Renal pelvis (tissue), 12 donors: ENCODE measurements at places on chromosomes 4 and X.

DNA sequence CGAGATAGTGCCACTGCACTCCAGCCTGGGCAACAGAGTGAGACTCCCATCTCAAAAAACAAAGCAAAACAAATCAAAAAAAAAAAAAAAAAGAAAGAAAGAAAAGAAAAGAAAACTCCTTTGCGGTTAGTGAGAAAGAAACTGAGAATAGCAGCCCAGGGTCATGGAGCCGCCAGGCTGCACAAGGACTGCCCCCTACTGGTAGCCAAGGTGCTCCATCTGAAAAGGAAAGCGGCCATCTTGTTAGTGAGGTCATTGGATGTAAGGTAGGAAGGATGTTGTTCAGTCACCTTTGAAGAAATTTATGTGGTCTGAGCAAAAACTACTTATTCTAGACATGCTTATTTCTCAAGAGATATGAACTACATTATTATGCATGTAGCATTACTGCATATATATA lies 660.6 kb upstream of the TENM3 start:
- no peak for DNase-seq

- no peak for DNase-seq
These were observed 28.9 kb downstream of the SNX25 start for GRCh38 chr4:185238215-185238681.

- DNase-seq: no peak
These were observed 70.1 kb downstream of the BMP2K start for GRCh38 chr4:78846258-78846657.

DNA sequence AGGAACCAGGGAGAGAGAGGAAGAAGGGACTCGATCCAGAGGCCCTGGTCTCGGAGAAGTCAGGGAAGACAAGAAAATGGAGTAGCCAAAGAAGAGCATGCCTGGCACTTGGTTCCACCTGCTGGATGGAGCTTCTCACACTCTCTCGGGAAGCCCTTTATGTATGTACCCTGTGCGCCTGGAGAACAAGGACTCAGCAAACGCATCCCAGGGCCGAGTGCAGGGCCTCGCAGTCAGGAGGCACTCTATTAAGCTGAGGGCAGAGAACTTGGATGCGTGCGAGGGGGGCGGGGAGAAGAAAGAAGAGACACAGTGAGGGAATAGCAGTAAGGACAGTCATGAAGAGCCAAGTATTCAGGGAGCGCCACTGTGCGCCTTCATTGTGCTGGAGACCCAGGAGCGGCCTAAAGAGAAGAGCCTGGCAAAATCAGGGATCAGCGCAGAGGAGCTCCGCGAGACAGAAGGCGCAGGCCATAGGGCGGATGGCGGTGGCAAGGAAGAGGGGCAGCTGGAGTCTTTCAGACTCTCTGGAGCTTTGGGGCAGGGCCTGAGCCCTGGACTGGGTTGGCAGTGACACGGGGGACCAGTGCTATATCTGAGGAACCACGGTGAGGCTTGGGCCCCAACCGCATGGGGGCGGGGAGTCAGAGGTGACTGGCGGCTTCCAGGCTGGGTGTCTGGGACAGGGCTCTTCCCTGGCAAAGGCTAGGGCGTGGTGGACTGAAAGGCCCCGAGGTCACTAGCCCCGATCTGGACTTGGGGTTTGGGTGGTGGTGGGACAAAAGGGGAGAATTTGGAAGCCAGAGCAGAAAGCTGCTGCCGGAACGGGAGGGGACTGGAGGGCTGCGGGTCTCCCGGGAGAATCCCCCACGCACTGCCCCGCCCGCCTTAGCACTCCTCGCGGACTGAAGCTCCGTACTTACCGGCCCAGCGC lies 1.9 kb upstream of the SEPTIN6 start:
- DNase-seq: no peak

- no peak for DNase-seq
These were observed 100.7 kb upstream of the FAM9C start for GRCh38 chrX:13144927-13145655.

- DNase-seq: no peak
These were observed 132.4 kb downstream of the MAGEC1 start for GRCh38 chrX:142036116-142036515.

- no peak for DNase-seq
These were observed 195.6 kb downstream of the RAPGEF2 start for GRCh38 chr4:159298502-159298901.

DNA sequence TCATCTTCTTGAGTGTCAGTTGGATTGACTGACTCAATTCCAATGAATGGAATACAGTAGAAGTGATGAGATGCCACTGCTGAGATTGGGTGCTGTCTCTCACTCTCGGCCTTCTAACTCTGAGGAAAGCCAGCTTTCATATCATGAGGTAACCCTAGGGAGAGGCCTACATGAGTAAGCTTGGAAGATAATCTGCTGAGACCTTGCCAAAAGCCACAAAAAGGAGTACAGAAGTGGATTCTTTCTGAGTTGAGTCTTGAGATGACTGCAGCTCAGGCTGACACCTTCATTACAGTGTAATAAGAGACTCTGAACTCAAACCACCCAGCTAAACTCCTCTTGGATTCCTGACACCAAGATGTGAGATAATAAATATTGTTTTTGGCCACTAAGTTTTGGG lies 537.4 kb upstream of the MAGEB18 start:
- DNase-seq: no peak

DNA sequence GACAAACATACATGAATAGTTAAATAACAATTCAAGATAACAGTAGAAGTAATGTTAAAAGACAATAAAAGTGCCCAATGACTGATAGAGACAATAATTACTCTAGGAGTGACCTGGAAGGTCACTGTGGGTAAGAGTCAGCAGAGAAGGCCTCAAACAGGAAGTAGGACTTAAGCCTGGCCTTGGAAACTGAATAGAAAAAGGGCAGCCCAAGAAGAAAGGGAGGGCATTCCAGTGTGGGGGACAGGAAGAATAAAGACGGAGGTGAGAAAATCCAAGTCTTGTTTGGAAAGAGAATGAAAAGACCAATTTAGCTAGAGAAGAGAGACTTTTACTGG lies 6.0 kb downstream of the P2RY4 start:
- no peak for DNase-seq

DNA sequence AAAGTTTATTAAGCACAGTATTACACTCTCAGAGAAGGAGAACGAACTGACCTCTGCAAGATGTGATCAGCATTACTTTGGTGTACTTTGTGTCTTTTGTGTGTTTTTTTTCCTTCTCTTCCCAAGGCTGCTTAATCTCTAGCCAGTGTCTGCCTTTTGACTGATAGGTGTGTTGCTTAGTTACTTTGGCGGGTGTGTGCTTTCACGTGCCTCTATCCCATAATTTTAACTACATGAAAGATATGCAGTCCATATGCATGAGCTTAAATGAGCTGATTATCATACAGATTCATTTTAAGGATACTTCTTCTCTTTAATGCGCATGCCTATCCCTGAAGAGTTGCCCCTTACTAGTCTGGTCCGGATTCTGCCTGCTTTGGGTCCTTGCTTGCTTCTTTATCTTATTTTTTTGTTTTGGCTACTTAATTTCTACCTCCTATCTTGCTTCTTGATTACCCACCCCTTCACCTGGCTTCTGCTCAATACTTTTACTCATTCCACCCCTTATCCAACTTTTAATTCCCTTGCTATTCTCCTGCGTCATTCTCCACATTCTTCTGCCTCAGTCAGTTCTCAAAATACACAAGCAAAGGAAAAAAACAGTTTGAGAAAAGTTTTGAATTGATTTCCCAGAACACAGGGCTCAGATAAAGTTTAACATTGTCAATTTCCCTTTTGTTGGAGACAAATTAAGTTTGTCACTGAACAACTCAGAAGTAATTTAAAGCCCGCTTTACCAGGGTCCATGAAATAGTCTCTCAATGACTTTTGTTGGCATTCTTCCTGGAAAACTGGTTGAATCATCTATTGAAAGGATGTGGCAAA lies 182.0 kb downstream of the TENT5D start:
- no peak for DNase-seq
